Gastrocnemius medialis (tissue), 4 donors: ENCODE measurements at places on chromosomes 3 and 15. TPM values are rescaled to one million over a fixed set of nuclear protein-coding genes. Genes with fewer than 3 reads are reported as not detected.
A peak's percentile ranks its signal among the peaks of the same experiment; 100 is the strongest.

Gene NSUN3
- 2.4 TPM for total RNA-seq

Gene DAG1
- 95.0 TPM for total RNA-seq

Gene ALDH1L1
- total RNA-seq: 77.6 TPM

DNA sequence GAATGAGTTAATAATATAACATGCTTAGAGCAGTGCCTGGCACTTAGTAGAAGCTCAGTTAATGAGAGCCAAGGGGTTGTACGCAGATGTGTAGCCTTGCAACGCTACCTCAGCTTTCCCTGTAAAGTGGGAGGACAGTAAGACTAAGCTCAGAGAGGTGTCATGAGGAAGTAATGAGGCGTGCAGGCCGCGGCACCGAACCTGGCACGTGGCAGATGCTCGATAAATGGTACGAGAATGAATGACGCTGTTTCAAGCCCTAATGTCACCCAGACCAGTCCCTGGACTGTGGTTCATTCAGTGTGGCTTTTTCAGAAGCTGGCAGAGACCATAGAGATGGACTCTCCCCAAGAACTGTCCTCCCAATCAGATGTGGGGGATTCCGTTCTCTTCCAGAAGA, 21.2 kb downstream of the GRIP2 start:
- H3K27ac ChIP-seq: peak overlapping the region; percentile 99
- DNase-seq: no peak
- peaks cover 30% of the 10 kb centered on the region for H3K4me1 ChIP-seq
- H3K36me3 ChIP-seq: no peaks in the 10 kb centered on the region

- no peaks in the 10 kb centered on the region for H3K27me3 ChIP-seq
- H3K4me1 ChIP-seq: no peaks in the 10 kb centered on the region
- H3K27ac ChIP-seq: no peak overlapping the region
- H3K4me3 ChIP-seq: no peak overlapping the region
- no peak for DNase-seq
Observed at GRCh38 chr3:80079886-80080285, 312.1 kb upstream of the ROBO1 start.

DNA sequence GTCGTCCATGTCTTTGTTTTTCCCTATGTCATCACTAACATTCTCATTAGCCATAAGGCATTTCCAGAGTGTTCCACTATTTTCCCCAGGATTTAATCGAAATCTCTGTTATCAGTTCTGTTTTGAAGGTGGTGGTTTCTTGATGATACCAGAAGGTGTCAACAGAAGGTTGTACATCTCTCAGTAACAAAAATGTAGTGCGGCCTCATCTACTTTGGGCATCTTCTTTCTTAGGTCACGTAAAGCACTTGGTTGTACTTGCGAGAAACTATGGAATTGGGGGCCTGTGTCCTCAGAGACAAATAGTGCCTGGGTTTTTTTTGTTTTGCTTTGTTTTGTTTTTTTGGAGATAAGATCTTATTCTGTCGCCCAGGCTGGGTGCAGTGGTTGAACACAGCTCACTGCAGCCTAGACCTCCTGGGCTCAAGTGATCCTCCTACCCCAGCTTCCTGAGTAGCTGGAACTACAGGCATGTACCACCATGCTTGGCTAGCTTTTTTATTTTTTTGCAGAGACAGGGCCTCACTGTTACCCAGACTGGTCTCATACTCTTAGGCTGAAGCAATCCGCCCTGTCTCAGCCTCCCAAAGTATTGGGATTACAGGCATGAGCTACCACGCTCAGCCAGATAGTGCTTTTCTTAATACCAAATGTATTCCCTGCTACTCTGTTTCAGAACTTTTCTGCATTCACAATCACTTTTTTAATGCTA, 61.2 kb upstream of the FURIN start:
- no peak for DNase-seq
- H3K4me3 ChIP-seq: no peak overlapping the region
- no peaks in the 10 kb centered on the region for H3K4me1 ChIP-seq
- H3K27ac ChIP-seq: no peak overlapping the region
- H3K36me3 ChIP-seq: no peaks in the 10 kb centered on the region
- no peaks in the 10 kb centered on the region for H3K27me3 ChIP-seq
